AG10803 (cell line): ENCODE measurements at places on chromosomes 2 and 18.

GRCh38 chr18:35617865-35618264, 36.3 kb downstream of the GALNT1 start:
- no peak for DNase-seq

DNA sequence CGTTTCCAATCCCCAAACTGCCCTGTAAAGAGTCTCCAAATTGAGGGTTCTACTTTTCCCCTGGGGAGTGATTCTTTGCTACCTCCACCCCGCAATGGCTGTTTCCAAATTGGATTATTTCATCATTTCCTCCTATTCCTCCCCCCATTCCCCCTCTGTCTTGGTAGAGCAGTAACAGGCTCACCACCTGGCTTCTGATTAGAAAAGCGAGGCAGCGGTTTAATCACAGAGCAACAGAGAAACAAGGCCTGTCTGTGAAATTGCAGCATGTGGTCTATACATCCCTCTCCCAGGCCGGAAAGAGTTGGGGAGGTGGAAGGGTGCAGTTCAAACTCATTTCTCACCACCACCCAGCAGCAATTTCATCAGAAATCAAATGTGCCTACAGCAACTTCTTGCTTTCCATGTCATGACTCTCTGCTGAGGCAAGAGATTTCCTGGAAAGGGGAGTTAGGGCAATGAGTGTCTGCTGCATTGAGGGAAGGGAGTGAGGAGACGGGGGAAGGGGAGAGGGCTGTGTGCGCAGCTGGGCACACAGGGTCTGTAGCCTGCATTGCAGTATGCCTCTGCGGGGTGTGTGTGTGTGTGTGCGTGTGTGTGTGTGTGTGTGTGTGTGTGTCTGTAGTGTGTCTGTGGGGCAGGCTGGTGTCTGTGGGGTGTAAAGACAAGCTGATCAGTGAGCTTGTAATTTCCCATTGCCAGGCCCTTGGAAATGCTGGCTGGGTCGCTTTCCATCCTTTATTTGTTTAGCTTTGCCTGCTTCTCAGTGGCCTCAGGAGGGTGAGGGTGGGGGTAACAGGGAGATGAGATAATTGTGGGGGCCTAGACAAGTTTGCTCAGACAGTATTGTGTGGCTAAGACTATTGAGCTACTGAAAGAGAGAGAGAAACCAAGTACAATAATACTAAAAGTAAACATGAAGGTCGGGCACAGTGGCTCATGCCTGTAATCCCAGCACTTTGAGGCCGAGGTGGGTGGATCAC, 13.5 kb upstream of the IGFBP2 start:
- peak; percentile 43 for DNase-seq

DNA sequence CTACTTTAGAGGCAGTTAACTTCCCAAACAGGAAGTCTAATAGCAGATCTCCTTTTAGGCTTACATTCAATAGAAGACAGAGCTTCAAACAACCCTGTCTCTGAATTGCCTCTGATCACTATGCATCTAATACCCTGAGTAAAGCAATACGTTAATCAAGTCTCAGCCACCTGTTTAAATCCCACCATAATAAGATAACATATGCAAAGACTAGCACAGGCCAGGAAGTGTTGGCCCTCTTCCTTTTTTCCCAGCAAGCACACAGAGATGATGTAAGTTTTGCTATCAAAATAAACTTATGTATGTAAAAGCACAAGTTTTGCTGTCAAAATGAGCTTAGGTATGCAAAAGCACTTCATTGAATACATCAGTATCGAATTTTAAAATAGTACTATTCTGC, 385.5 kb downstream of the RND3 start:
- DNase-seq, result no peak

DNA sequence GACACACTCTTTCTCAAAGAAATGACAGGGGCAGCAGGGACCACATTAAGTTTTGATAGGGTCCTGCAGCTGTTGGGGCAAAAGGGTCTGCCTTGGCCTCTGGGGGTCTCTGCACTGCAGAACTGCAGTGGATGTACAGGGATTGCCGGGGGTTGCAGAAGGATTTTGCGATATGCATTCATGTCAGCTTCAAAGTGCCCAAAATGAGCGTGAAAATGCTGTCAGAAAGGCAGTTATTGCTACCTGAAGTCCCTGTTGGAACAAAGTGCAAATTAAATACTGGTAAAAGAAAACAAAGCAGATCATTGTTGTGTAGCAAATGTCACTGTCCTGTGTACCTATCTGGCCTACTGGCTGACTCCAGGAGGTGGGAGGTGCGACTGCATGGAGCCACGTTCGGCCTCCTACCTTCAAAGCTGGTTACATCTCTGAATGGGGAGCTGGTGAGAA, 78.8 kb upstream of the MAP4K3 start:
- DNase-seq, result no peak

- DNase-seq, result no peak
Observed at GRCh38 chr2:230968921-230969658, 26.8 kb upstream of the SPATA3 start.

DNA sequence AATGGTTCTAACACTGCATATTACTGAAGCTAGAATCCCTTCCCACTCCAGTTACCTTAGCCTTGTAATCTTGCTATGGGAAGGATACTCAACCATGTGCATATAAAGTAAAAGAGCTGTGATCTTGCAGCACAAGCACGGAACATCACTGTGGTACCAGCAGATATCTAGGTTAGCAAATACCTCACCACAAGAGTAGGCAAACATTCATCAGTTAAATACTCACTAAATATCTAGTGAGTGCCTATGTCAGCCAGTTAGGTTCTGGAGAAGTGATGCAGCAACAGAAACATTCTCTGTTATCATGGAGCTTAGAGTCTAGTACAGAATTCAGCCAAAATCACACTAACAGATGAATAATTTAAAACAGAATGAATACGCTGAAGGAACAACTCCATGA, 349.6 kb upstream of the UBE2E3 start:
- DNase-seq, result no peak

DNA sequence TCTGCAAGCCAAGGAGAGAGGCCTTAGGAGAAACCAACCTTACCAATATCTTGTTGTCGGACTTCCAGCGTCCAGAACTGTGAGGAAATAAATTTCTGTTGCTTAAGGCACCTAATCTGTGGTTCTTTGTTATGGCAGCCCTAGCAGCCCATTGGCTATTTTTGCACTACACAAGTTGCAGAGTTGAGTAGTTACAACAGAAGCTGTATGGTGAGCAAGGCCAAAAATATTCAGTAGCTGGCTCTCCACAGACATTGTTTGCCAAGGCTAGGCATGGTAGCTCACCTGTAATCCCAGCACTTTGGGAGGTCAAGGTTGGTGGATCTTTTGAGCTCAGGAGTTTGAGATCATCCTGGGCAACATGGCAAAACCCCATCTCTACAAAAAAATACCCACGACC, 27.1 kb upstream of the SCYGR1 start:
- peak; percentile 73 for DNase-seq

DNA sequence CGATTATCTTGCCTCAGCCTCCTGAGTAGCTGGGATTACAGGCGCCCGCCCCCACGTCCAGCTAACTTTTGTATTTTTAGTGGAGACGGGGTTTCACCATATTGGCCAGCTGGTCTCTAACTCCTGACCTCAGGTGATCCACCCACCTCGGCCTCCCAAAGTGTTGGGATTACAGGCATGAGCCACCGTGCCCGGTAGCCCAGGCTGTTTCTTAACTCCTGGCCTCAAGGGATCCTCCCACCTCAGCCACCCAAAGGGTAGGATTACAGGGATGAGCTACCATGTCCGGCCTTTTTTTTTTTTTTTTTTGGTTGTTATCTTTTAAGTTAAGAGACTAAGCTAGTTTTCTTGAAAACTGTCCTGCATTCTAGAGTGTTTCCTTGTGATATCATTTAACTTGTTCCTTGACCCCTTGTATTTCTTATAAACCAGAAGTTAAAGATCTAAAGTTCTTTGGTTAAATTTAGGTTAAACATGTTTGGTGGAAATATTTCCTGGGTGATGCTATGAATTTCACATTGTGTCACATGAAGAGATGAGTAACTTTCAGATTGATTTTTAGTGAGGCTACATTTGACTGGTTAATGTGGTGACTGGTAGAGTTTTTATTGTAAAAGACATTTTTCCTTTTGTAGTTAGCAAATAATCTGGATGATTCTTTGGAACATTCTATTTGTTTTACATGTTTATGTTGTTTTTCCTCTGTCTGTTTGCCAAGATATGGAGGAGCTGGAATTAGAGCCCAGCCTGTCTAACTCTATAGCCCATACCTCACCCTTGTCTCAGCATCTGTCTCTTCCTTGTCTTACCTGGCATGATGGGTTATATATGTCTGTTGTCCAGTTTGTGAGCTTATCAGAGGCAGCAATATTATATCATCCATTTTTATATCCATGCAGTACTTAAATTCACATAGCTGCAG, 5.2 kb downstream of the NCAPH start:
- peak; percentile 20 for DNase-seq

DNA sequence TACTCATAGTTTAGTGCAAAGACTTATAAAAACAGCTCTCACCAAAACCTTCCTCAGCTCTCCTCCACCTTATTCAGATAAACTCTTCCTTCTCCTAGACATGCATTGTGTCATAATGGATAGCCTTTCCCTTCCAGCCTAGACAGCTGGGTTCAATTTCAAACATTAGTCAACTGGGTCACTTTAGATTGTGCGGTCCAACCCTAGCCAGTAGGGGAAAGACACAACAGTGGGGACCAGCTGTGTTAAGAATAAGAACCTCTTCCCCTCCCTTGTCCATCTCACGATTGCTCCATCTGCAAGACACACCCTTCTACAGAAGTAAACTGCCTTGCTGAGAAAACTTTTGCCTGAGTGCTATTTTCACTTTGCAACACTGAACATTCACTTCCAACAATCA, 8.5 kb downstream of the PRPF40A start:
- DNase-seq, result no peak

DNA sequence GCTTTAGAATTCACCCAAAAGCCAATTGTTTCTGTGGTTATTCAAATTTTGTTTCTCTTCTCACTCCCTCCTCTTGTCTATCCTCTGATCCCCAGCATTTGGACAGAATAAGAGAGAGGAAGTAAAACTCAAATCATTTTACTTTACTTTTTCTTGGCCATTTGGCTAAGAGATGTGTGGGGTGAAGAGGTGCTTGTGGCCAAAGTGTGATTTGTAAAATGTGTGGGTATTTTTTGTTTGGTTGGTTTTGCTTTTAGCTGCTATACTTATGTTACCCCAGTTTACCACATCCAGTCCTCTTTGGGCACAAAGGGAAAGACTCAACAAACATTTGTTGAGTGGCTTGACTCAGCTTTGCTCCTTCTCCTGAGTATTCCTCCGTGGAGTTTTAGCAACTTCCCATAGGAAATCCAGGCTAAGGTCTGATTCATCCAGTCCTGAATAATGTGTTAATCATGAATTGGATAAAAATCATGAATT, 109.1 kb upstream of the CYP1B1 start:
- DNase-seq, result peak; percentile 81

GRCh38 chr2:212711856-212712255, 173.3 kb upstream of the ERBB4 start:
- DNase-seq, result peak; percentile 93

- DNase-seq, result no peak
Observed at GRCh38 chr2:48774251-48774650, 18.7 kb upstream of the LHCGR start.

- no peak for DNase-seq
Observed at GRCh38 chr2:30503695-30504052, 56.6 kb downstream of the LCLAT1 start.

- no peak for DNase-seq
Observed at GRCh38 chr2:121777699-121778058, 22.2 kb downstream of the TSN start.

DNA sequence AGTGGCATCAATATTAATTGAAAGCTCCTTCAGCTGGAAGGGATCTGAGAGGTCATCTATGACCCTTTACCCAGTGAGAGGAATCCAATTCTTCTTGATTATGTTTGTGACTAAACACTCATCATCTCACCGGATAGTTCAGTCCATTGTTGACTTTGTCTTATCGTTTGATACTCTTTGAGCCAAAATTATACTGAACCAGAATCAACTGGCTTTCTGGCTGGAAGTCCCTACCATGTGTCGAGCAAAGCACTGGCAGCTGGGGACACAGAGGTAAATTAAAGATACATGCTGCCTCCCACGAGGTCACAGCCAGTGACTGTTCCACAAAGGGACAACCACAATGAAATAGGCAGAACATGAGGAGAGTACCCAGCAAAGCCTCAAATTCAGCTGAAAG, 91.4 kb upstream of the FHL2 start:
- no peak for DNase-seq

- DNase-seq, result peak; percentile 61
Observed at GRCh38 chr2:47272031-47272864, 117.1 kb upstream of the STPG4 start.

GRCh38 chr2:207229161-207229560, 63.4 kb upstream of the KLF7 start:
- no peak for DNase-seq

DNA sequence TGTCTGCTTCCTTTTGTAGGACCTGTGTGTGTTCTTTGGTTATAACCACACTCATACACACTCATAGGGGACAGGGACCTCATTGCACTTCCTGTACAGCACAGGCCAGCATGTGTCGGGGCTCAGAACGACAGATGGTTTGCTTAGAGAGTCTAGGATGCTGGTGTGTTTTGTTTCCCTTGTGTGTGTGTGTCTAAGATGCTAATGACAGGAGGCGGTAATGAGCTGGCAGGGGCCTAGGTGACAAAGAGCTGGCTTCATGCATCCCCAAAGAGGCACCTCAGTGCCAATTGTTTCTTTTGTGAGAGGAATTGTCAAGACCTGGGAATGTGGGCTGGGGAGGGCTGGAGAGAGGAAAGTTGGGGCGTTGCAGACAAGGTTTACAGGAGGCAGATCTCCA, 66.6 kb downstream of the CELF4 start:
- DNase-seq, result no peak

- no peak for DNase-seq
Observed at GRCh38 chr2:142315346-142315745, 184.5 kb upstream of the LRP1B start.

GRCh38 chr2:56671973-56672569, 488.3 kb downstream of the CCDC85A start:
- no peak for DNase-seq

- peak; percentile 97 for DNase-seq
Observed at GRCh38 chr2:214019229-214019972, 391.5 kb upstream of the VWC2L start.

DNA sequence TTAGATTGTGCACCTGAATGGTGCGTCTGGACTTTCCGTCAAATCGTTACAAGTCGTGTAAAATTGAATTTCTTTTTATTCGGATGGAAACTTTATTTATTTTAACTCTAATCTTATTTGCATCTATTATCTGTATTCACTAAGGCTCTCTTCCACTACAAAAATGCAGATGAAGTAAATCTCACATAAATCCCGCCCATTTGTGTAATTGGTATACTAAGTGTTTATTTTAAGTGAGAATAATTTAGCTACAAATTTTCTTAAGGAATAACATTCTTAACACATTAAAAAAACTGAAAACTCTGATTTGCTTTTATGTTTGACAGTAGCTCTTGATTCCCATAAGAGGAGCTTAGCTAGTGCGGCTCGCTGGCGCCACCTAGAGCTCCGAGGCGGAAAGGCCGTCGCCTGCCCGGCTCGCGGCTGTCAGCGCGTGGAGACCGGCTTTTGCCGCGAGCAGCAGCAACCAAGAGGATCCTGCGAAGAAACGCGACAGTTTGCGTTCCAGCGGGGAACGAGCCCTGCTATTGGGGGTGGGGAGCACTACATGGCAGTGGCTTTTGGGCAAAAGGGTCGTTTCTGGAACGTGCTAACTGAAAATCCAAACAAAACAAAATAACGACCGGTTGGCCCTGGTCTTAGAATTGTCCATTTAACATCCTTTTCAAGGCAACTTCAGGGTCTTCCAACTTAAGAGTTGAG, 6.7 kb downstream of the SP9 start:
- DNase-seq, result peak; percentile 80
